ENCODE measurements at places on chromosomes 3 and 15.

GRCh38 chr15:95541301-95541700 lies 789.2 kb upstream of the NR2F2 start:
- no peak for DNase-seq

- no peak for DNase-seq
Observed at GRCh38 chr3:125129512-125129997, 73.8 kb upstream of the HEG1 start.

DNA sequence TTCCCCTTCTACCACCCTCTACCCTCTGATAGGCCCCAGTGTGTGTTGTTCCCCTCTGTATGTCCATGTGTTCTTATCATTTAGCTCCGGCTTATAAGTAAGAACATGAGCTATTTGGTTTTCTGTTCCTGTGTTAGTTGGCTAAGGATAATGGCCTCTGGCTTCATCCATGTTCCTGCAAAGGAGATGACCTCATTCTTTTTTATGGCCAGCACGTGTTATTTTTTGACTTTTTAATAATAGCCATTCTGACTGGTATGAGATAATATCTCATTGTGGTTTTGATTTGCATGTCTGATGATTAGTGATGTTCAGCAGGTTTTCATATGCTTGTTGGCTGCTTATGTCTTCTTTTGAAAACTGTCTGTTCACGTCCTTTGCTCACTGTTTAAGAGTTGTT lies 63.1 kb upstream of the NPHP3 start:
- no peak for DNase-seq

DNA sequence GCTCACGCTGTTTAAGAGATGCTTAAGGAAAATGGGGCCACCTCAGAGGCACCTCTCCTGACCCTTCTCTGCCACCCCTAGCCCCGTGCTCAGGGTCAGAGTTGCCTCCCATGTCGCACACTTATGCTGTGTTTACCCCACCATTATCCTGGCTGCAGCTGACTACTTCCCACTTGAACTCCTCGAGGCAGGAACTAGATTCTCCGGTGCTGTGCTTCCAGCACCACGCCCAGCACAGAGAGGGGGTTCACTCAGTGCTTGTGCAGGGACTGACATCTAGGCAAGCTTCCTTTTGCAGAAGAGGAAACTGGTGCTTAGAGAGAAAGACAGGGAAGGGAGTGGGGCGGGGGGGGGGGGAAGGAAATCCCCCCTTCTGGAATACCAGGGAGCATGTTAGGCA lies 340.1 kb downstream of the RORA start:
- DNase-seq: no peak

- DNase-seq: no peak
Observed at GRCh38 chr3:53593611-53594010, 99.2 kb downstream of the CACNA1D start.

DNA sequence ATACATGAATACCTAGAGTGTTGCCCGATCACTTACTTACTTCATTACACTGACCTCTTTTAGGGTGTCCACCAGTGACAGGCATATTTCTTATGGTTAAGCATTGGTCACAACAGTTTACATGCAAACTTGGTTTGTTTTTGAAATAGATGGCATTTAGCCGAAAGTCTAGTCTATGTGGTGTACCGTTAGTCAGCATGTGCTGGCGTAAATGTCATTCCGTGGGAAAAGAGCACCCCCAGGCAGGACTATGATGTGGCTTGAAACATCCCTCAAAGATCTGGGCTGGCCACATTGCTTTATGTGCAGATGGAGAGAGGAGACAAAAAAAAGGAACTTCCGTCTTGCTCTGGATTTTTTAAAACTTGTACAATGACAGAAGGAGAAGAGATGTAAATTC lies 357.0 kb upstream of the ICE2 start:
- DNase-seq: no peak

- DNase-seq: no peak
Observed at GRCh38 chr15:57662091-57662744, 44.3 kb upstream of the POLR2M start.

GRCh38 chr3:111506435-111506834 lies 35.6 kb upstream of the CD96 start:
- DNase-seq: no peak

DNA sequence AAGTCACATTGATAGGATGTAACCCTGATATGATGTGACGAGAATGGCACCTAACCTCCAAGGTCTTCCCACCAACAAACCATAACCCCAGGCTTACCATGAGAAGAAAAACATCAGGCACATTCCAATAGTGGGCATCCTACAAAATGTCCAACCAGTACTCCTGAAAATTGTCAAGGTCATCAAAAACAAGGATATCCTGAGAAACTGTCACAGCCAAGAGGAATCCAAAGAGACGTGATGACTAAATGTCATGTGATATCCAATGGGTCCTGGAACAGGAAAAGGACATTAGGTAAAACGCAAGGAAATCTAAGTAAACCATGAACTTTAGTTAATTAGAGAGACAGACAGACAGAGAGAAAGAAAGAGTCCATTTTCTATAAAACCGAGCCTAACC lies 2.3 kb upstream of the CYP1A2 start:
- DNase-seq: no peak

- no peak for DNase-seq
Observed at GRCh38 chr3:181316482-181316881, 326.9 kb upstream of the DNAJC19 start.

GRCh38 chr3:87359826-87360225 lies 83.4 kb upstream of the POU1F1 start:
- no peak for DNase-seq

GRCh38 chr3:13508496-13508895 lies 28.4 kb downstream of the HDAC11 start:
- DNase-seq: no peak

GRCh38 chr3:53513556-53514190 lies 19.3 kb downstream of the CACNA1D start:
- no peak for DNase-seq

DNA sequence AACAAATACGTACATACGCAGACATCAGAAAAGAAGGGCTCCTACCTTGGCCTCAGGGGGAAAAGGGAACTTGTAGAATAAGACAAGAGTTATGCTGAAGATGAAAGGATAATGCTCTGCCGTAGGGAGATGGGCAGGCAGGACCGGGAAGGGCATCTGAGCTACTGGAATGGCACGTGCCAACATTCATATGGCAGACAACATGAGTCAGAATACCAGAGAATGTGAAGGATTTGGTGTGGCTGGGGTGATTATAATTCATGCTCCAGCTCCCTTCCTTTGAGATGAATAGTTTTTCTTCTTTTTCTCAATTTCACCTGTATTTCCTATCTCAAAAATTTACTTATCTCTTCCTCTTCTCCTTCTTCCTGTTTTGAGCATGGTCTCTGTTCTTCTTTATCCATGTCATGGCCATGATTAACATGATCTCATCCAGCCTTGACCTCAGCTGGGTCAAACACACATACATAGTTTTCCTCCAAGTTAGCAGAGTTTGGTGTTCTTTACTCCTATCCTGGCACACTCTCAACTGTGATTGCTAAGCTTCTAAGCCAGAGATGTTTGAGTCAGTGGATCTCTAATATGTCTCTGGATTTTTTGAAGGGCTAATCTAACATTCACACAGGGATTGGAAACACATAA lies 507.0 kb downstream of the FOXP1 start:
- no peak for DNase-seq

GRCh38 chr3:183895296-183895695 lies 10.6 kb upstream of the PARL start:
- DNase-seq: no peak

- no peak for DNase-seq
Observed at GRCh38 chr15:81911022-81911971, 134.5 kb downstream of the MEX3B start.

DNA sequence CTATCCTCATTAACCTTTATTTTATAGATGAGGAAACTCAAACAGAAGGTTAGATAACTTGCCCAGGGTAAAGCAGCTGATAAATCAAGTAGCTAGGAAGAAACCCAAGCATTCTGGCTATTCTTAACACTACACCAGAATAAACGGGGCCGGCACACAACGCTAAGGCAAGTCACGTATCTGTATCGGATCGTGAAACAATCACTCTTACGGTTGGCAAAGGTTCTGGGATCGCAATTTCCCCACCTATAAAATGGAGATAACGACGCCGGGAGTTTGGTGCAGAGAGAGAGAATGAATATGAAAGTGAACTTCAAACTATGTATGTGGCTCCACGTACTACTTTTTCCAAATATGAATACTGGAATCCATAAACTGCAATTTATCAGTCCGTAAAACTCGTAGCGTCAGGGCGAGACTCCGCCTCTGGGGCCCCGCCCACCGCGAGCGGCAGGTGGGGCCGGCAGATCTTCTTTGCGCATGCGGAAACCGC lies 252 bp upstream of the ARMC8 start:
- DNase-seq: peak; percentile 87
